Fibroblast of skin of right biceps (primary cell): ENCODE measurements at places on chromosomes 3 and 15.

GRCh38 chr3:41193794-41194539 is 5.3 kb upstream of the CTNNB1 start:
- DNase-seq = no peak

DNA sequence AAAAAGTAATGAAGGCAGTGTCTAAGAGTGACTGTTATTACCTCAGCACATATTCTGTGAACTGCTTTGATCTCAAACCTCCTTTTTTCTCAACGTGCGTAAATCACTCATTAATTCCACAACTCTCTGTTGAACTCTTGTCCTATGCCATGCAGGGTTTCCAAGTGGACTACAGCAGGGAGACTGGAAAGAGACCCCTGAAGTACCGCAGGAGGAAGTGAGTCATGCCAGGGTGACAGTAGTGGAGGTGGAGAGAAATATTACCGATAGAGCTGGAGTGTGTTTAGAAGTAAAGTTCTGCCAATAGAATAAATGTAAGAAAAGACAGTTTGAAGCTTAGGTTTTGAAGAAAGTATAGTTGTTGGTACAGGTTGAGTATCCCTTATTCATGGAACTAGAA is 908.9 kb downstream of the ROBO1 start:
- no peak for DNase-seq

DNA sequence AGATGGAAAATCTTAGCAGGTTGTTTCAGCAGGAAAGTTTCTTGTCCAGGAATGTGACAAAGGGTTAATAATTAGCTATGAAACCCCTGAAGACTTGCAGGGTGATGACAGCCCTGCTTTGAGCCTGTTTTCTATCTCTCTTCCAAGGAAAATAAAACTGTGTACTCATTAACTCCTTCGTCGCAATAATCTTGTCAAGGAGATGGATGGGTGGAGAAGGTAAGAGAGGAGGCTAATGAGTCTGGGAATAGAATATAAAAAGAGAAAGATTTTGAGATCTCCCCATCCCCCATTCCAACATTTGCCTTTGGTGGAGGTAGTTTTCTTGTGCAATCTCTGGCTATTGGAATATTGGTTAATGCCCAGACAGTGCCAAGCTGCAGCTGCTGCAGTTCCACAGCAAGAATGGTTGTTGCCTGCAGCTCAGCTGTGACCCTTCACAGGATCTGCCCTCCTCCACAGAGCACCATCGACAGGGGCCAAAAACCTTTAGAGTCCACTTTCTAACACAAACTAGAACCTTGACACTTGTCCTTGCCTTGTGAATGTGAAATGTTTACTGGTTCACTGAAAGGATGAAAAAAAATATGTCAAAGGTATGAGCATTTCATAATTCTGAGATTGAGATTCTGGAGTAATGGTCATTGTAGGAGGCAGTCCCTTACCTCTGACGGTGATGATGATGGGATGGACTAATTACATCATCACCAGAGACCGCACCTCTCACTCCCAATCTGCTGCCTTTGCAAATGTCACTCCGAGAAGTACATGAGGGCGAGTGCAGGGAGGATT is 4.2 kb upstream of the LRIG1 start:
- DNase-seq = no peak

- no peak for DNase-seq
Measured at GRCh38 chr3:123651449-123652341, 66.8 kb upstream of the HACD2 start.

- peak; percentile 11 for DNase-seq
Measured at GRCh38 chr3:94525043-94525442, 462.2 kb downstream of the NSUN3 start.

DNA sequence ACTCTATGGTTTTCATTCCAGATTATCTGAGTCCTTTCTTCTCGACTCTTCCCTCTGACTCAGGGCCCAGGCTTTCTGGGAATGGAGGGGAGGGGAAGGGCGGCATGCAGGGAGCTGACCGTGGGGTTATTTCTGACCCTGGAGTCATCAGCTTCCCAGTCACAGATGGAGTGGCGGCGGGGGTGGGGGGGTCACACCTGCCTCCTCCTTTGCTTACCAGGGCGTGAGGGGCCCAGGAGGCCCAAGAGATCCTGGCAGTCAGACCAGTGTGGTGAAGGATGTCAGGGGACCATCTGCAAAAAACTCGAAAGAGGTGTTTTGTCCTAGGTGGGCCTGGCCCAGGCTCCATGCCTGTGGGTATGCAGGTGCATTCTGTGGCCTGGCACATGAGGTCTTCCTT is 996 bp upstream of the XIRP1 start:
- DNase-seq = peak; percentile 63
